ENCODE measurements at places on chromosomes 13 and 19.

GRCh38 chr19:35767288-35768081 lies 7.9 kb upstream of the ARHGAP33 start:
- no peak for DNase-seq

GRCh38 chr13:101706651-101707050 lies 254.2 kb downstream of the ITGBL1 start:
- DNase-seq, result no peak

GRCh38 chr19:45716359-45717130 lies 14.2 kb downstream of the FBXO46 start:
- no peak for DNase-seq

- no peak for DNase-seq
These were observed 36.2 kb downstream of the ERCC5 start for GRCh38 chr13:102881819-102882686.

GRCh38 chr19:30406220-30407067 lies 34.3 kb downstream of the ZNF536 start:
- no peak for DNase-seq

All from HCT116 (cell line).